ENCODE measurements at places on chromosomes 11 and 22.

DNA sequence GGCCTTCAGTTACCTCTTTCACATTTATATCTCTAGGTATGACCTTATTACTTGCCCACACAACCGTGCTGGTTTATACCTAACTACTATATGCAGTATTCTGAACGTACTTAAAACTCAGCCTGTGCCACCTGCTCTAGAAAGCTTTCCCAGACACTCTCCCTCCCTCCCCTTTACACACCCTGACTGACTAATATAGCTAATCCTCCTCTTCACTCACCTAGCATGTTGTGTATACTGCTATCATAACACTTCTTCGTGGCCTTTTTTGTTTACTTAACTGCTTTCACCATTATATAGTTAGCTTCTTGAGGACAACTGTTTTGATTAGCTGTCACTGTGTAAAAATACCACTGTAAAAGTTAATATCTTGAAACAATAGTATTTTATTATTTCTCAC lies 23.5 kb downstream of the RNF214 start:
- DNase-seq = no peak

GRCh38 chr11:132910011-132910760 lies 622.1 kb downstream of the OPCML start:
- no peak for DNase-seq

GRCh38 chr11:116703421-116703820 lies 69.4 kb downstream of the BUD13 start:
- no peak for DNase-seq

- DNase-seq = no peak
These were observed 25.9 kb upstream of the SLC5A4 start for GRCh38 chr22:32281072-32281471.

DNA sequence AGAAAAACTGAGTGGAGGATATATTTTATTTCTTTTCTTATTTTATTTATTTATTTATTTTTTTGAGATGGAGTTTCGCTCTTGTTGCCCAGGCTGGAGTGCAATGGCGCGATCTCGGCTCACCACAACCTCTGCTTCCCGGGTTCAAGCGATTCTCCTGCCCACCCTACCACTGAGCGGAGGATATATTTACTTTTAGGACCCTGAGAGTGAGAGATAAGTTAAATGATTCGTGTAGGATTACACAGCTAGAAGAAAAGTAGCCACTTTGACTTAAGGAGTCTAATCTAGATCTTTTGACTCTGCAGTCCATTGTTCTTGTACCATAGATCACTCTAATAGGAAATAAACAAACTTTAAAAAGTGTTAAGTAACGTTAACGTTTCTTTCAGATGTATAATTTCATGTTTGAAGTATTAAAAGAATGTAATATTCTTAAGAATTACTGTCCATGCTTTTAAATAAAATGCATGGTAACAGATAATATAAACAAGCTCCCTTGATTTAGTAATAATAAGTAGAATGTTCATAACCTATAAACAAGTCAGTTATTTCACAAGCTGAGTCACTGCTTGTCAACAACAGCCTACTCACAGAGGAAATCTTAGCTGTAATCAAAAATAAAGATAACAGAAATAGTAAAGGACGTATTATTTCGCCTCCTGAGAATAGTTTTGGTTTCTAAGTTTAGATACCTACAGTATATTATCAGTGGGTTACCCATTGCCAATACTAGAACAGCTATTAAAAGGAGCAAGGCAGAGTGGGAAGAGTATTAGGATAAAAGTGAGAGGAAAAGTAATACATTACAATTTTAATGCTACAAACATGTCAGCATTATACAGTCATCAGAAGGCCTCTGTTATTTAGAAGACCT lies 18.6 kb downstream of the USP47 start:
- DNase-seq = no peak
